ENCODE measurements at places on chromosomes 2 and 18. TPM values are rescaled to one million over a fixed set of nuclear protein-coding genes. Genes with fewer than 3 reads are reported as not detected.

GRCh38 chr2:231008131-231008530 lies 12.2 kb downstream of the SPATA3 start:
- no peak for DNase-seq

The GCG gene
- total RNA-seq: not detected

The CIB4 gene
- total RNA-seq: not detected

DNA sequence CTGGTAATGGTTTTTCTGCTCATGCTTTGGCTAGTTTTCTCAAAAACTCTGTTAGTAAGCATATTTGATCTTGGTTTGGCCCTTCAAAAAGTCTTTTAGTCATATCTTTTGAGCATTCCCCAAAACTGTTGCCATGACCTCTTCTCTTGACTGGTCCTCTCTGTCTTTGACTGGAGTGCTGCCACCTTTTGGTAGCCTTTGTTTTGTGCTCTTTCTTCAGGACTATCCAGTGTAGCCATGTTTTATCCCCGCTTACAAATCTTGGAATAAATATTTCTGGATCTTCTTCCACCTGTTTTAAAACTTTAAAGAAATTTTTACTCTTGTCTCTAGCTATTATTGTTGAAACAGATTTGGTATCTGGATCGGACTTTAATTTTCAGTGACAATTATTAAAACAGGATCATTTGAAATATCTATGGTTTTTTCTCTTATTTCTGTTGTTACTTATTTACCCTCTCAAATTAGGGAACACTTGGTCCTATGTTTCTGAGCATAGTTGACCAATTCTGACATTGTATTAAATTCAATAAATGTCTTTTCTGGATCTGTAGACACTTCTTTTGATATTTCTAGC lies 965 bp upstream of the ELOA2 start:
- no peak for DNase-seq

DNA sequence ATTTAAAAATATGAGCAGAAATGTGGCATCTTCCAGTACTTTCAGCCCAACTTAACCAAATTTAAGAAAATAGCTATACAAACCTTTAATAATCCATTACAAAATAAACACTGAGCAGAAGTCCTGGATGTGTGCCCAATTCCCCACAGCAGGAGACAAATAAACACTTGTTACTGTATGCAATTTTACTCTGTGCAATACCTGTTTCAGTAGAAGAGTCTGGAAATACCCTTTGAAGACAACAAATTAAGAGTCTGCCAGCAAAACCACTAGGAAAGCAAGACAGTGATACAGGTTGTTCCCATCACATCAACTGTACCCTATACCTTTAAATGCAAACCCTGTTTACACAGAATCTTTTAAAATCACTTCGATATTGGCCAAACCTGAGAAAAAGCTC lies 41.4 kb upstream of the RNU4ATAC start:
- no peak for DNase-seq

The KYNU gene
- not detected for total RNA-seq

DNA sequence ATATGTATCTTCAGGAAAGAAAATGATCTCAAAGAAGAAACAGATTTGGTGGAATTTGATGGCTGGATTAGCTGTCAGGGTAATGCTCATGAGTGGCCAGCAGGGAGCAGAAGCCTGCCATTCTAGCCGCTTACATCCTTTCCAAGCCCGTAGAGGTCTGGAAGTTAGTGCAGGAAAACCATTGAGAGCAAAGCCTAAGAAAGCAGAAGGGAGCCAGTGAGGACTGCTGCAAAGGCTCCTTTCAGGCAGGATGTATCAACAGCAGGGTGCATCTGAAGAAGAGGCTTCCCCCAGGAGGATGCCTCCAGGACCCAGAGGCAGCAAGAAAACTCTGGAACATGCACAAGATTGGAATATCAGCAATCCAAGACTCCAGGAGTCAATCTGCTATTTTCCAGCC lies 22.9 kb upstream of the LBH start:
- peak; percentile 84 for DNase-seq

Data from H9 (cell line).